ENCODE measurements at places on chromosomes 13 and 19.
A peak's percentile ranks its signal among the peaks of the same experiment; 100 is the strongest.

DNA sequence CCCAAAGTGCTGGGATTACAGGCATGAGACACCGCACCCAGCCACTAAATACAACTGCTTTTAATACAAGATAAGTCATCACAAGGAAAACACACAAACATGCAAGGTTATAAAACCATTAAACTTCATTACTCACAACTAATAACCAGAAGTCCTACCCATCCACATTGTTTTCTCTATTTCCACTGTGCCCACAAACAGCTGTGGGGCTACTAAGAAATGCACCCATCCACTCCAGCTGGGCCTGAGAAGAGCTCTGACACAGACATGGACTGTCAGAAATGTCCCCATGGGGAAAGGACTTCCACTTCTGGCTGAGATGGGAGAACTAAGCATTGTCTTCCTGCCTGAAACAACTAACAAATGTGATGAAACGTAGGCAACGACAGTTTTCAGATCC is 17.2 kb downstream of the SAFB2 start:
- DNase-seq = no peak

DNA sequence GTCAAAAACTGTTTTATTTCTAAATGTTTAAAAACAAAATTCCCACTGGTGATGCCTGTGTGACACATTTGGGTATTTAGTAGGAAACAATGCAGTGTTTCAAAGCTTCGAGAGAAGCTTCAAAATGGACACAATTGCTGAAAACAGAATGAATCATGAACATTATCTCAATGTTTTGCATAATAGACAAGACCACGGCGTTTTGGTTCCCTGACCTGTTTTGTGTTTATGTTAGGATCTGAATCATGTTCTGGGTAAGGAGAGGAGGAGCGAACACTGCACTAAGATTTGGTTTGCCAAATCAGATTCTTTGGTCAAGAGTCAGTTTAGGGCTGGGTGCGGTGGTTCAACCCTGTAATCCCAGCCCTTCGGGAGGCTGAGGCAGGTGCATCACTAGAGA is 42.2 kb downstream of the IFT88 start:
- no peak for DNase-seq

GRCh38 chr13:95643936-95644598 is 439 bp downstream of the DZIP1 start:
- peak; percentile 53 for DNase-seq

DNA sequence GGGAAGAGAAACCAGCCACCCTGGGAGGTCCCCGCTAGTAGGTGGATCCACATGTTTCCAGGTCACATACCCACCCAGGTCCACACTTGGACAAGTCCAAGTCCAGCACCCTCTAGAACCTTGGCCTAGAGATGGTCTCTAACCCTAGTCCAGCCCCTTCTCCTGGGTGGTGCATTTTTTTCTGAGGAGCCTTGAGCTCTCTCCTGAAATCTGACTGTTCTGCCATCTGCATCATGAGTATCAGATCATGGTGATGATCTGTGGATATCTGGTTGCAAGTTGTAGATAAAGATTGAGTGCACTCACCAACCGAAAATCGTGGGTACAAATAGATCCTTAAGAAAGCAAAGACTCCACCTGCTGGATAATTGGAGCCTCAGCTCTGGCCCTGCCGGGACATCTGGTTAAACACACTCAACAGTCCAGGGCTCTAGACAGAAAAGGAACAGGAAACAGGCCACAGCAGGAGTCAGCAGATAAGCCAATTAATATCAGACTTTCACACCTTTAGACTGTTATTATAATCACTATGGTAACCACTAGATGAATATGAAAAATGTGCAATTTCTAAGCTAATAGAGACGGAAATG is 41.1 kb downstream of the GPR12 start:
- DNase-seq = peak; percentile 93

DNA sequence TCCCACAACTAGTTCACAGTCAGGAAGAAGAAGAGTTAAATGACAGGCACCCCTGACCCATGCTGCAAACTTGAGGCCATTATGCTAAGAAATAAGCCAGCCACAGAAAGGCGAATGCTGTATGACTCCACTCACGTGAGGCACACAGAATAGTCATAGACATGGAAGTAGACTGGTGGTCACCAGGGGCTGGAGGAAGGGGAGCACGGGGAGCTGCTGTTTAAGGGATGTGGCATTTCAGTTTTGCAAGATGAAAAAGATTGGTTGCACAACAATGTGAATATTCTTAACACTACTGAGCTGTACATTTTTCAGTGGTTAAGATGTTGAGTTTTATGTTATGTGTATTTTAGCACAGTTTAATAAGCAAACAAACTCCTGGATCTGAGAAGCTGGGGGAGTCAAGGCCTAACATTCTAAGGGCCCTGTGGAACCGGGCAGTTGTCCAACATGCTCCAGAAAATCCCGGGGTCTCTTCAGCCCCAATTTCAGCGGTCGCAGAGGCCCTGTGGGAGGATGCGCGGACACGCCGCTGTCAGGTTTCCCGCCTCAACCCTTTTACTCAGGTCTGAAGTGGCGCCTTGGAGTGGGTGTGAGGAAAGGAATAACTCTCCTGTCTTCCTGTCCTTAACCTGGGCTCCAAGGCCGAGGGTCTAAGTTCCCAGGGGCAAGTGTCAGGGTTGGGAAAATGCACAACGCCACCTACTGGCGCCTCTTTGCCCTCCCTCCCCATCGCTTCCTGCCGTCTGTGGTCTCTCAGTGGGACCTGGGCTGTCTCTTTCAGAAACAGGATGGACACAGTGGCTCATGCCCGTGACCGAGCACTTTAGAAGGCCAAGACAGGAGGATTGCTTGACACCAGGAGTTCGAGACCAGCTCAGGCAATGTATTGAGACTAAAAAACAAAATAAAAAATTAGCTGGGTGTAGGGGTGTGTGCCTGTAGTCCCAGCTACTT is 4.4 kb upstream of the TMEM272 start:
- peak; percentile 68 for DNase-seq

DNA sequence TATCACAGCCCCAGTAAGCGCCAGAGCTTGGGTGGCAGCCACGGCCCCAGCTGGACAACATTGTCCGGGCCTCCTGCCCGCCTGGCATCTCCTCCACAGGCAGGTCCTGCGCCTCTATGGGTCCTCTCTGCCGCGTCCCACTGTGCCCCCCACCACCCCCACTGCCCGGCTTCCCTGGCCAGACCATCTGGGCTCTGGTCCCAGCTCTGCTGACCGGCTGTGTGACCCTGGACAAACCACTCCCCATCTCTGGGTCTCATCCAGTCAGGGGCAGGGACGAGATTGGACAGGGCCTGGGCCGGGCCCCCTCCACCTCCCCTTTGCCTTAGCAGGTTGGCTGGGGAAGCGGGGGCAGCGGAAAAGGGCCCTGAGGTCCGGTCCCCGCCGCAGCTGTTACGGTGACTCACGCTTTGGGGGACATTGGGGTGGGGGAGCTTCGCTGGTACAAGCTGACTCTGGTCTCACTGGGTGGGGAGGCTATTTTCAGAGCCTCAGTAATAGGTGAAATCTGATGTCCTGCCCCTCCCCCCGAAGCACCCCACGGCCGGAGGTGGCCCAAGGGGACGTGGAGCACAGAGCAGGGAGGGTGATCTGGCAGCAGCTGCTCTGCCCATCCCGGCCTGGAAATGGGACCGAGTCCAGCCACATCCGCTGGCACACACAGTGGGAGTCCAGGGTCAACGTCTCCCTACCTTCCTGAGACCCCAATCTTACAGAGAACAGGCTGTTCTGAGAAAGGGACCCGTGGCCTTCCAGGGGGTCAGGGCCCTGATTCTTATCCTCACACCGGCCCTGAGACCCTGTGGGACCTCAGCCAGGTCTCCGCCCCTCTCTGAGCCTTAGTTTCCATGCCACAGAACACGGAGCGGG is 9.1 kb downstream of the NFIC start:
- no peak for DNase-seq

DNA sequence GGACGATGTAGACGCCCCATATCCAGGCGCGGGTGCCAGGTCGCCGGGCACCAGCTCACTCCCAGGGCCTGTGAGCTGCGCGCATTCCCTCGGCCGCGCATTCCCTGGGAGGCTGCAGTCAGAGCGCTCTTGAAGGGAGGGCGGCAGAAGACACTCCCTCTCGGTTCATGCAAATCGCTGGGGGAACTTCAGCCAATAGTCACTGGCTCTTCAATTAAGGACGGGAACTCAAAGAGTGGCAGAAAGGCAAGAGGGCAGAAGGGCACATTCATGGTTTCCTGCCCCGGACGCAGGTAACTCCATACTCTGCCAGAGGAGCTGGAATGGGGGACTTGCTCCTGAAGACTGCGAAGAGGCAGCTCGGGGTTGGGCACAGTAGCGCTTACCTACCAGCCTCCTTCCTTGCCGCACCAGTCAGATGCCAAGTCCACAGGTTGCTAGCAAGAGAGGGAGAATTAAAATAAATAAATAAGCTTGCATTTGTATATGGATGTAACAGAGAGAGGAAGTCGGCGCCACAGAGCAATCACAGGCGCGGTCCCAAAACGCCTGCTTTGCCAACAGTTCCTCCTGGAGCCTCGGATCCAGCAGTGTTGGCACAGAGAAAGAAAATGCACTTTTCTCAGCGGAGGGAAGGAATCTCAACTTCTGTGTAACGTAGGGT is 459 bp downstream of the PCDH20 start:
- peak; percentile 65 for DNase-seq

DNA sequence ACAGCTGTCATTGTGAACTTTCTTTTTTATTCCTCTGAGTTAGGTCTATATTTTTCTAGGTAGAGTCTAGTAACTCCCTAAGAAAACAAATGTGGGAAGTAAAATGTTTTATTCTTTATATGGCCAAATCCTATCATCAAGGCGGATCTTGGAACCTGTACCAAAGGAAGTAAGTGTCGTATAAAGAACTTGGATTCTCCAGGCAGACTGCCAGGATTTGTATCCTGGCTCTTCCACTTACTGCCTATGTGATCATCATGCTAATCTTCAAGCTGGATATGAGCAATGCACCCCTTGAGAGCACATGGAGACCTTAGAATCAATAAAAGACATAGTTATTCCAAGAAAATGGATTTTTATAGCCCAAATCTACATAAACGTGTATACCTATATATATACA is 286.5 kb downstream of the PCDH17 start:
- DNase-seq = no peak

All from KBM-7 (cell line).